ENCODE measurements at places on chromosomes 2 and 18.
A peak's percentile ranks its signal among the peaks of the same experiment; 100 is the strongest.

DNA sequence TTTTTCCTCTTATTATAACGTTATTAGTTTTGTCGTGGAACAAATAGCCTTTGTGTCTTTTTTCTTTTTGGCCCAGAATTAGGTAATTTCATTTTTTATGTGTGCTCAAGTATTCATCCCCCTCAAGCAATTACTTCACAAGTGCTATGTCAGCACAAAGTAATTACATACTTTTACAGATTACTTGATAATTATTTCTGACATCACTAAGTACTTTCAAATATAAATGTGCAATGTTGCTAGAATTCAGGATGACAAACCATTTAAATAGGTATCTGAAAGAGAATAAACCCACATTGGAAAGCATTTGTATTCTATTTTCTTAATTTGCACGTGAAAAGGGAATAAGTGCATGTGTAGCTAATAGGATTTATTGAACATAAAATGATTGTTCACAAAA, 238.2 kb downstream of the CDH7 start:
- DNase-seq: no peak

DNA sequence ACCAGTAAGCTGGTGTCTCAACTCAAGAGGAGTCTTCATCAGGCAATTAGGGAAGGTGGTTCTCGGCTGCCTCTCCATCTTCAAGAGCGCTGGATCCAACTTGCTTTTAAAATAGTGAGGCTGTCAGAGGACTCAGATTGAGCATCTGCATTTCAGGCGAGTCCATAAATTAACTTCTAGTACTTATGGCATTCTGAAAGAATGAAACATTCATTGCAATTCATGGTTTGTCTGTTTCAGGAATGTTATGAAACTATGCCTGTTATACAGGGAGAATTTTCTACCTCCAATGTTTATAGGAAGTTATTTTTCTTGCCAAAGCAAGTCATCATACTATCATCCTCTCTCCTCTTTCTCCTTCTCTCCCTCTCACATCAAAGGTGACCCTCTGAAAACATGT, 883.2 kb downstream of the SLC4A3 start:
- DNase-seq: no peak

- no peak for DNase-seq
These were observed 31.6 kb upstream of the SP3 start for GRCh38 chr2:173996766-173997165.

- peak; percentile 38 for DNase-seq
These were observed 898.9 kb downstream of the CPS1 start for GRCh38 chr2:211455216-211455841.

DNA sequence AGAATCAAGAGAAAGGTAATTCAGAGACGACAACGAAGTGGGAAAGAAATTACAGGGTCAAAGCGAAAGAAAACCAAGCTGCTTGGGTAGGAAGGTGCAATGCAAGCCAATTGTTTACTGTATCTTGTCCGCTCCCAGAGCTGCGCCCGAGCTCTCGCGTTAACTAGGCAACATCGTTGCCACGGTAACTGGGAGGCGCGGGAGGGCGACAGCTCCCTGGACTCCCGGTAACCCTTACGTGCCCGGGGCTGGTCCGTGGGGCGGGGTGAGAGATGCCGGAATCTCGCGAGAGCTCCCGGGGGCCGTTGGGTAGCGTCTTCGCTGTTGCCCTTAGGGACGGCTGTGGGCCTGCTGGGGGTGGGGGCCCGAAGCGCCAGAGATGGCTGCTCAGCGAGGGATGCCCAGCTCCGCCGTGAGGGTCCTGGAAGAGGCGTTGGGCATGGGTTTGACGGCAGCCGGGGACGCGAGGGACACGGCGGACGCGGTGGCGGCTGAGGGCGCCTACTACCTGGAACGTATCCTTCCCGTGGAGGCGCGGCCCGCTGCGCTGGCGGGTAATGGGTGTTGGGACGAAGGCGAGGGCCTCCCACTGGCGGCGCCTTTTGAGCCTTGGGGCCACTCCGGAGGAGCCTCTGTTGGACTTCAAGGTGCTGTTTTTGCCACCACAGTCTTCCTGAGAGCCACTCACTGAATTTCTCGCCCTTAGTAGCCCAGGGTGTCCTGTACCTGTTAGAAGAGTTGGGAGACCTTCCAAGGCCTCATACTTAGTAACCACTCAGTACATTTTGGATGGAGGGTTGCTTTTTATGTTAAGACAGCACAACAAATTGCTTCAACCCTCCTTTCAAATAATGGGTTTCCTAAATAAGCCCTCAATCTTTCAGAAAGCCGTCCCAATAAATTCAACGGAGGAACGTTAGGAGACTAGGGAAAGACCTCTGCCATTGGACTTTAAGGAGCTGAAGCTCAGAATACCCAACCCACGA, at the start of gene SPAG16:
SPAG16 (plus strand) TSS at position 360 of the 986 bp plus-strand sequence.
- peak; percentile 98 for DNase-seq

DNA sequence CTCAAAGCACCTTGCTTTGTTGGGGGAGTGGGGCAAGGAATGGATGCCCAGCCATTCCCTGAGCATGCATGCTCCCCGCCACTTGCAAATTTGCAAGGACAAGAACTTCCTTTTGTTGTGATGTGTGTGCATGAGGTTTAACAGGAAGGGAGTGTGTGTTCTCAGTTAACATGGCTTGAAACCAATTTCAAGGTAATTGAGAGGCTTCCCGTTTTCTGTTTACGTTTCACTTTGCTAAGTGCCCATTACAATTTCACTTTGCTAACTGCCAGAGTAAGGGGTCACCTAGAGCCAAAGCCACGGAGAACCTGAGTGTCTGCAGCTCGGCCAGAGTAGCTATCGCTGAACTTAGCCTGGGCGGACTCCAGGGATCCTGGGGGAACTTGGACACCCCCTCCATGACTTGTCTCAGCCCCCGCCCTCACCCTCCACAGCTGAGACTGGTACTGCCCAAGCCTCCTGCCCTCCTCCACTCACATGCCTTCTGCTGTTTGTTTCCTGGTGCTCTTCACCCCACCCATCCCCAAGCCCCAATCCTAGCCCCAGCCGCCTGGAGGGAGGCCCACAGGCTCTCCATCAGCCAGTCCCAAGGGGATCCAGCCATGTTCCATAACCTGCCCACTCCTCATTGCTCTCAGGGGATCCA, 53.6 kb upstream of the LAPTM4A start:
- DNase-seq: no peak

DNA sequence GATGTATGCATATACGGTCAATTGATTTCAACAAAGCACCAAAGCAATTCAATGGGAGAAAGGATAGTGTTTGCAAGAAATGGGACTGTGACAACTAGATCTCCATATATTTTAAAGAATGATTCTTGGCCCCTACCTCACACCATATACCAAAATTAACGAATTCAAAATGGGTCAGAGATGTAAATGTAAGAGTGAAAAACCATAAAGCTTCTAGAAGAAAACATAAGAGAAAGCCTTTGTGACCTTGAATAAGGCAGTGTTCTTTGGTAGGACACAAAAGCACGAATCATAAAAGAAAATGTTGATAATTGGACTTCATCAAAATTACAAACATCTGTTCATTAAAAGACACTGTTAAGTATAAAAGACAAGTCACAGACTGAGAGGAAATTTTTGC, 5.0 kb upstream of the PROC start:
- no peak for DNase-seq

GRCh38 chr2:24225499-24226242, 50.8 kb downstream of the FAM228A start:
- DNase-seq: no peak

- DNase-seq: no peak
These were observed 450.9 kb upstream of the HS6ST1 start for GRCh38 chr2:128769457-128770142.

- DNase-seq: no peak
These were observed 11.5 kb downstream of the AMER3 start for GRCh38 chr2:130766711-130767407.

- no peak for DNase-seq
These were observed 795.6 kb downstream of the CPS1 start for GRCh38 chr2:211351987-211352386.

GRCh38 chr2:219133976-219134375, 26.6 kb downstream of the NHEJ1 start:
- no peak for DNase-seq

GRCh38 chr2:174699993-174700766, 64.1 kb downstream of the CHRNA1 start:
- DNase-seq: peak; percentile 70

DNA sequence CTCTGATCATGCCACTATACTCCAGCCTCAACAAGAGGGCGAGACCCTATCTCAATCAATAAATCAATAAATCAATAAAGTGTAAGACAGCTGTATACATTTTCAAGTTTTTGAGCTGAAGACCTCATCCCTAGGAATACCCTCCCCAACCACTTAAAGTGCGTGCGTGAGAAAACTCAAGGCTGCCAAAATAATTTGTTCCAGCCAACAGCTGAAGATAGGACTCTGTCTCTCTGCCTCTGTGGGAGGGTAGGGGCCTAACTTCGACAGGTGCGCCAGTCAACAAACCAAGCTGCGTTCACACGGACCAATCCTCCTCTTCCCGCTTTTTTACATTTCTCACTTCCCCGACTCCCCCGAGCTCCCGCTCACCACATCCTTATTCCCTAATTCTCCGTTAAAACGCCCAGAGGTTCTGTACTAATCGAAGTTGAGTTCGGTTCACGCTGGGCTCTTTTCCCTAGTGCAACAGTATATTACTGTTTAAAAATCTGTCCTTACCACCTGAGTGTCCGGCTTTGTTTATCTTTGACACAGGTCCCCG, 618 bp downstream of the POLR2D start:
- DNase-seq: peak; percentile 28

- peak; percentile 40 for DNase-seq
These were observed 44.9 kb downstream of the RBBP8 start for GRCh38 chr18:22977847-22978701.

GRCh38 chr2:69149631-69150215, 136.7 kb downstream of the ANTXR1 start:
- peak; percentile 22 for DNase-seq

- DNase-seq: no peak
These were observed 154.5 kb downstream of the AGPS start for GRCh38 chr2:177547122-177547521.

DNA sequence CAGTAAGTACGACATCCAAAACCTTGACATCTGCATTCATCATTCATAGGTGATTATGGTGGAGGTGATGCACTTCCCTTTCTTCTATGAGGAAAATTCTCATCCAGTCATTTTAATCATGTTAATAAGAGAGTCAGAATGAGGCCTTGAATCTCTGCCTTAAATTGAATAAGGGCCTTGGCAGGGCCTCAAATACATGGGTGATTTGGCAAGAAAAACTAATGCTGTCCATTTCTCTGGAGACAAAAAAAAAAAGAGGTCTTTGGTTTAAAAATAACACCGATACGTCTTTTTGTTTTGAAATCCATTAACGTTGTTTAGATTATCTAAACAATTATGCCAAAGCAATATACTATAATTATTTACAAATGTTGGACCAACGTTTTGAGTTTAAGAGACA, 8.1 kb downstream of the COLEC12 start:
- no peak for DNase-seq

- no peak for DNase-seq
These were observed 39.5 kb downstream of the ZC3H6 start for GRCh38 chr2:112314856-112315255.

GRCh38 chr2:5845798-5846330, 153.7 kb downstream of the SOX11 start:
- DNase-seq: no peak

- no peak for DNase-seq
These were observed 347.4 kb upstream of the KLHL29 start for GRCh38 chr2:23037596-23037995.

DNA sequence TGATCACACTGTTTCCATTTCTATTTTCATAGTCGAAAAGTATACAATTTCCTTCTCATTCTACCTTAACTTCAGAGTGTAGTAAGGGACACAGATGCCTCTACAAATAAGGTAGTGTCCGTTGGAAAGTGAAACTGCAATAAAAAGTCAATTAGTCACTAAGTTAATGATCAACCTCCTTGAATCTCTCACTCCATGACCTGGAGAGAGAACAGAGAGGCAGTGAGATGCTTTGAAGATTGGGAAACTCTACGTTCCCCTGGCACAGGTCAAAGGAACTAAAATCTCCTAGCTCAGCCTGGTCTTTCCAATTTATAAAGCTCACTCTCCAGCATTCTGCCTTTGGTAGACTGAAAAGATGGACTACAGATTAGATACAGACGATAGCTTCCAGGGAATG, 153.8 kb upstream of the ACAA2 start:
- DNase-seq: no peak

GRCh38 chr2:242085941-242086621, 216.6 kb downstream of the RTP5 start:
- no peak for DNase-seq

DNA sequence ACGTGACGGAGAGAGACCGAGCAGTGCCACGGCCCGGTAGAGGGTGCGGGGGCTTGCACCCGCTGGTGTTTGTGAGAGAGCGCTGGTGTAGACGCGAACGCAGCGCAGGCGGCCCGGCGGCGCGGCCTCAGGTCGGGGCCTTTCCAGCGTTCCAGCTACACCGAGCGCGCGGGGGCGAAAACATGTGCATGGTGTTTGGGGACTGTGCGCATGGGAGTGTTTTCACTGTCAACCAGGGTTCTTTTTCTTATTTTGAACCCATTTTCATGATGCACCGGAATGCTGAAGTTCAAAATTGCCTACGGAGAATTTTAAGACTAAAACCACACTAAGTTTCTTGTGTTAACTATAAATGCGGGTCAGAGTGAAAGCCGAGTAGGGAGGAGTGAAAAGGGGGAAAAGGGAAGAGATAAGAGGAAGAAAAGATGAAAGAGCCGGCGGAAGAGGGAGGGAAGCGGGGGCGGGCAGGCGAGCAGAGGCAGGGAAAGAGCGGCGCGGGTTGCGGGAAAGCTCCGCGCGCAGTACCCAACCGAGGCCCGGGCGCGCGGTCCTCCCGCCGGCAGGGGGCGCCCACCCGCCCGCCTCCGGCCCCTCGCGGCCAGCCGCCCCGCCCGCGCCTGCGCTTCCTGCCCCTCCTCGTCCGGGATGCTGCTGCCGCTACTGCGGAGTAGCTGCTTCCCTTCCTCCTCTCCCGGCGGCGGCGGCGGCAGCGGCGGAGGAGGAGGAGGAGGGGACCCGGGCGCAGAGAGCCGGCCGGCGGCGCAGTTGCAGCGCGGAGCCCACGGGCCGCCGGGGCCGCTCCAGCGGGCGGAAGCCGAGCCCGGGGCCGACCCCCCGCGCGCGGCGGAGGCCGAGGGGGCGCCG, at the start of gene RAB12:
RAB12 (plus strand) TSS at position 643 of the 864 bp plus-strand sequence; CDS start at position 646, 3 bp downstream.
- peak; percentile 95 for DNase-seq

GRCh38 chr2:136443661-136444060, 321.7 kb upstream of the THSD7B start:
- no peak for DNase-seq

DNA sequence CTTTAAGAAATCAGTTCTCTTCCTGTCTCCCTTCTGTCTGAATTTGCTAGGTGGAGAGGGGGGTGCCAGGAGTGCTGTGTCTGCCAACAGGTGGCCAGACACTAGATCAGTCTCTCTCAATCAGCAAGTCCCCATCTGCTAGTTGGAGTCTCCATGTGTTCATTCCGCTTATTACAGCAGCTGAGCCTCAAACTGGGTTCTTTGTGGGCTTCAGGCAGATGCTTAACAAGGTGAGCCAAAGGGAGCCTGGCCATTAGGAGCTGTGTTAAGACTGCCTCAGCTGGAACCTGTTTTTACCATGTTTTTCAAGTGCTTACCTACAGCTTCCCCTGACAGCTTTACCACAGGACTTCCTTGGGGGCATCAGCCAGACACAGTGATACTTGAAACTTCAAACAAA, 401.9 kb downstream of the LRP1B start:
- no peak for DNase-seq
